ENCODE measurements at places on chromosomes 16 and 17.

DNA sequence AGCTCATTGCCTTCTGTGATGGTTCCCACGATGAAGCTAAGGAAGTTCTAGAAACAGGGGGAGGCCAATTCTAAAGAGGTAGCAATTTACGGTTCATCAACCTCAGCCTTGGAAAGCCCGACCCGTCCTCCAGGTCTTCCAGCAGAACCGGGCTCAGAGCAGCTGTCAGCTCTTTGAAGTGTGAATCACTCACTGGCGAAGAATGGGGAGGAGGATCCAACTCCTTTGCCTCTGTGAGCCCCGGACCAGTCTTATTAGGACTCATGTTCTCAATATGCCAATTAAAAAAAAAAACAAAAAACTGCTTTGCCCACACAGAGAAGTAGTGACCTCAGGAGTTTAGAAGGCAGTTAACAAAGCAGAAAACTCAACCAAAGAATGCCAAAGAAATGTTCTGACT lies 31.4 kb downstream of the STX8 start:
- DNase-seq = no peak

GRCh38 chr16:30382111-30382881 lies at the start of gene SEPTIN1:
Gene SEPTIN1 (minus strand): TSS chr16:30382561. CDS start chr16:30382542, 19 bp downstream.
- peak; percentile 71 for DNase-seq

DNA sequence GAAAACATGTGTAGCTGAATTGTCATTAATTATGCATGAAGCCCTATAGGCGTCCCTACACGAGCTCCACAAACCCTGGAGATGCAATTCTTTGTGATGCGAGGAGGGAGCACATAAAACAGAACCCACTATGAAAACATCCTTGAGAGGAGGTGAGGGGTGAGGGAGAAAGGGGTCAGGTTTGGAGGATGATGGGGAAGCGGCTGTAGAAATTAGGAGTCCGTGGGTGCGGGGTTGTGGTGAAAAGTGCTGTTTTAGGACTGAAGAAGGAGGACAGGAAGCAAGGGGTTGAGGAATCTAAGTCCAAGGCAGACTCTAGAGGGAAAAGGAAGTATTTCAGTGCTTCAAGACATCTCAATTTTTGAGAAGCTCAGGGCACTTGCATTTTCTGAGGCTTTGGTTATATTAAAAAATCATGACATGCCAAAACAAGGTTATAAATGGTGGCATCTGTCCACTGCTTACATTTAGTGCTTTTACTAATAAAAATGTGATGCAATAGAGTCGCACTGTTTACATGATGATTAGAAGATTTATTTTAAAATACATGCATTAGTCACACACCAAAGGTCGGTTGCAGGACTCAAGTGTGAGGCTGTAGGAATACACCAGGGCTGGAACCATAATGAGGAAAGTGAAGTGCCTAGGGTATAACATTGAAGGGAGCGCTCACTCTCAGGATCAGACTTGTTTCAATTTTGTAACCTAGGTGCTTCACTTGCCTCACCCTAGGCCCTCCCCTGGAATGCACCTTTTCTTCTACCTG lies 379.5 kb downstream of the HS3ST4 start:
- DNase-seq = no peak

- DNase-seq = no peak
Observed at GRCh38 chr16:31130899-31131298, 4.6 kb downstream of the PRSS8 start.

DNA sequence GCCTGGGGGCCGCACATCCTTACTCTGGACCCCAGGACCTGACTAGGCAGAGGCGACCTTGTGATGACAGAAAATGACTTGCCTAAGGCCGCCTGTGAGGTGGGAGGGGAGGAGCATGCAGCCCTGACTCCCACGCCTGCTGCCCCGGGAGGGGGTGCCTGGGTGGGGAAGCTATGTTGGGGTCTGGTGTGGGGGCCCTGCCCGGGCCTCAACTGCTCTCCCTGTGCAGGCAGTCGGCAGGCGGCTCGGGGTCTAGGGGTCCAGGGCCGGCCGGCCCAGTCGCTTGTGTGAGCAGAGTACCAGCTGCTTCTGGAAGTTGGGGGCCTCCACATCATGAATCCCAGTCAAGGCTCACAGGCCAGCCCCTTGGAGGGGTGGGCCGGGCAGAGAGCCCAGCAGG lies 48.1 kb downstream of the PRMT7 start:
- DNase-seq = no peak

GRCh38 chr17:82098939-82099763 lies 1.1 kb upstream of the FASN start:
- DNase-seq = no peak

- peak; percentile 53 for DNase-seq
Observed at GRCh38 chr17:74453665-74454196, 12.7 kb upstream of the CD300A start.

DNA sequence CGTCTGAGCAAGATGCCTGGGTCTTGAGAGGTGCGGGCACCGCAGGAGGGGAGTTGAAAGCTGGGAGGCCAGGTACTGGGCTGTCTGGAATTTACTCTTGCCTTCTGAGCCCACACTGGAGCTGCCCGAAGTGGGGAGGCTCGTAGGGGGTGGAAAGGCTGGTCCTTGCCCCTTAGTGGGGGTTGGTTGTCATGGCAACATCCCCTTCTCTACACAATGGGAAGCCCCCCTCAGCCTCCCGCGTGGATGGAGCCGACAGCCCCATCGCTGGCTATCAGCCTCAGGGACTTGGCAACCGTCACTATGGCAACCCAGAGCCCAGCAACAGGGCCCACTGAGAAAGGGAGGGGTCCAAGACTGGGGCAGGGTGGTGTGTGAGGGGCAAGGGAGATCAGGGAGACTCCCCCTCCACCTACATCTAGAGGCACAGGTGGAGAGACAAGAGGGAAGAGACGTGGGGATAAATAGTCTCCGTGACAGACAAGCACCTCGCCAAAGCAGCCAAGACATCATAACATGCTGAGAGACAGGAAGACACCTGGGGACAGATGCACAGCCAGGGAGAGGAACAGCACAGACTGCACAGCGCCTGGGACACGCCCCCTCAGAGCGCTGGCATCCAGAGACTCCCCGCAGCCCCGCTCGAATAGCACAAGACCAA lies 5.3 kb upstream of the DNAH2 start:
- DNase-seq = no peak

DNA sequence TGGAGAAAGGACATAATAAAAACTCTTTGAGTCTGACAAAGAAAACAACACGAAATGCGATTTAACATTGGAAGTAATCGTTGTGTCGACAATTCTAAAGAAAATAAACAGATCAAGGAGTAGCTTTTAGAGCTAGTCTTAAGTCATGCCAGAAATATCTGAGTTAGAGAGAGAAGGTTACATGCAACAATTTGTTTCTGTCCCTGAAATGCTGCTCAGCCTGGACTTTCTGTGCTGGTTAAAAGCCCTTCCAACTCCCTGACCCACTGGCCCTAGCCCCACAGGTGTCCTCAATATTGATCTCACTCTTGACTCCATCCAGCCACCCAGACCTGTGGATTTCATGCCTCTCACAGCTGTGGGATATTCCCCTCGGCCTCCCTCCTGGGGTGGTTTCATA lies 33.2 kb upstream of the TEX2 start:
- DNase-seq = no peak

DNA sequence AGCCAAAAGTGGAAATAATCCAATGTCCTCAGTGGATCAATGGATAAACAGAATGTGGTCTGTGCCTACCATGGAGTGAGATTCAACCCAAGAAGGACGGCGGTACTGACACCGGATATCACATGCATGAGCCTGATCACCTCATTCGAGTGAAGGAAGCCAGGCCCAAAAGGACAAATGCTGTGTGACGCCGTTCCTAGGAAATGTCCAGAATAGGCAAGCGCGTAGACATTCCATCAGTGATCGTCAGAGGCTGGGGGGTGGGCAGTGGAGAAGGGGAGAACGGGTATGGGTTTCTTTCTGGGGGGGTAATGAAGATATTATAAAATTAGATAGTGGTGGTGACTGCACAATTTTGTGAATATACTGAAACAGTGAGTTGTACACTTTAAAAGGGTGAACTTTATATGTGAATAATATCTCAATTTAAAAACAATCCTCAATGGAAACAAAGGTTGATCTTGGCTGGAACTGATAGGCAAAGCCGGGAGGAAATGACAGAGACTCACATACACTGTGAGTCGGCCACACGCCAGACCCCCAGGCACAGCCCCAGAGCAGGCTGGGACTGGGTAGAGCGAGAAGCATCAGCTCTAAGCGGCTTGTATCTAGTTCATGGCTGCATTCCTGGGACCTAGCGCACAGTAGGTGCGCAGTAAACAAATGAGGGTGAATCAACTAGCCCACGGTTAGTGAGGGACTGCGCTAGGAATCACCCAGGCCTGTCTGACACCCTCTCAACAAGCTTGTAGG lies 3.5 kb downstream of the DBNDD1 start:
- DNase-seq = no peak

- DNase-seq = peak; percentile 29
Observed at GRCh38 chr16:31874366-31875111, 932 bp downstream of the ZNF267 start.

- DNase-seq = no peak
Observed at GRCh38 chr17:72488555-72489271, 367.9 kb downstream of the SOX9 start.

GRCh38 chr17:77354670-77355455 lies 214.1 kb downstream of the SEC14L1 start:
- no peak for DNase-seq

GRCh38 chr16:81651758-81652718 lies 127.1 kb upstream of the PLCG2 start:
- DNase-seq = no peak

DNA sequence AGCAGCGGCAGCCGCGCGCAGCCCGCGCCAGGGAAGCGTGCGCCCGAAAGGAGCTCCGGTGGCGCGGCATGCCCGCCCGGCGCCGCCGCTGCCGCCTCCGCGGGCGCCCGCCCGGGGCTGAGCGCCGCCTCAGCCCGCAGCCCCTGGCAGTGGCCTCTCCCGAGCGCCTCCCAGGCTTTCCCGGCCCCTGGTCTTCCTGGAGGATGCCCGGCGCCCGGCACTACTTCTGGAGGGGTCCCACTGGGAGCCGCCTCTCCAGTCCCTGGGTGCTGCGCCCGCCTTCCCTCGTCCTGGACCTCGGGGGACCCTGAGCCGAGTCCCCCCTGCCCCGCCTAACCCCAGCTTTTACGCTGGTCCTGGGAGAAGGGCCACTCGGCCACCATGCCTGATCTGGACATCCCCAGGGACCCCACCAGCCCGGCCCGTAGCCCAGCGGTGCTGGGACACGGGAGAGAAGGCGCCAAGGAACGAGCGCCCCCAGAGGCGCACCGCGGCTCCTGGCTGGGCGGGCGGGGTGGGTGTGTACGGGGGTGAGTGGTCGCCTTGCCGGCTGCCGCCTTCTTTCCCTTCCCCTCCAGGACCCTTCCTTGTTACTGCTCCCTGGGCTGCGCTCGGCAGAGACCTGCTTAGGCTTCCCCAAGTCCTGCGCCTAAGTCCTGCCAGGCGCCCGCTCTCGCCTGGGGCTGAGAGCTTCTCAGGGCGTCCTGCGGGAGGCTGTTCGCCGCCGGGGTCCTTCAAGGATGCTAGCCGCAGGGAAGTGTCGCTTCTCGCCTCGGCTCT lies 704 bp downstream of the ASIC2 start:
- DNase-seq = no peak

DNA sequence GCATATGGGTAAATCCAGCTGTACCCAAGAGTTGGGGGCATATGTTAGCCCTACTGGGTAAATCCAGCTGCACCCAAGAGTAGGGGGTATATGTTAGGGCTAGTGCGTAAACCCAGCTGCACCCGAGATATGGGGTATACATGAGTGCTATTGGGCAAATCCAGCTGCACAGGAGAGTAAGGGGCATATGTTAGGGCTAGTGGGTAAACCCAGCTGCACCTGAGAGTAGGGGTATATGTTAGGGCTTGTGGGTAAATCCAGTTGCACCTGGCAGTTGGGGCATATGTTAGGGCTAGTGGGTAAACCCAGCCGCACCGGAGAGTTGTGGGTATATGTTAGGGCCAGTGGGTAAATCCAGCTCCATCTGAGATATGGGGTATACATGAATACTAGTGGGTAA lies 80.9 kb downstream of the WWOX start:
- no peak for DNase-seq

DNA sequence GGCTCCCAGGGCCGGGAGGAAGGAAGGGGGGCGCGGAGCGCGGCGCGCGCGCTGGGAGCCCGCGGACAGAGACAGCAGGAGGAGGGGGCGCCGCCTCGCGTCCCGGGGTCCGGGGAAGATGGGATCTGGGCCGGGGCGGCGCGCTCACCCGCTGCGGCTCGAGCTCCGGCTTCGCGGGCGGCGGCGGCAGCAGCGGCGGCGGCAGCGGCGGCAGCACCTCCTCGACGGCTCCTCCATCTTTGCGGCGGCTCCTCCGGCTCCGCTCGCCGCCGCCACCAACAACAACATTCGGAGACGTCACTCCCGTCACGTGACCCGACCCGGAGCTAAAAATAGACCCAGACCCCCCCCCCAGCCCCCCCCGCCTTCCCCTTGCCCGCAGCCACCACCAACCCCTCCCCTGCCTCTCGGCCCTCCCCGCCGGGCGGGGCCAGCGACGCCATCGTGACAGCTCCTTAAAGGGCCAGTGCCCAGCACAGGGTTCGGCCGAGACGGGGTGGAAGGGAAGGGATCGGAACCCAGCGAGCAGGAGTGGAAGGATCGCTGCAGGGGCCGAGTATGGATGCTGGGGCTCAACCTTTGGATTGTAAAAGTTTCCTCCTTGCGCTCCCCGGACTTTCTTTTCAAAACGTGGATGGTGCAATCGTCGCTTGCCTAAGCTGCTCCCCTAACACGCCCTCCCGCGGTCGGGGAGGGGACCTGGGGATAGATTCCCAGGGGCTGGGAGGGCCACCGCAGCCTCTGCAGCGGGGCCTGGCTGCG lies at the start of gene HDAC5:
TSS of gene HDAC5 (minus strand) at position 286 of the 762 bp plus-strand sequence. CDS start 6,126 bp downstream, outside the sequence.
- DNase-seq = peak; percentile 96

DNA sequence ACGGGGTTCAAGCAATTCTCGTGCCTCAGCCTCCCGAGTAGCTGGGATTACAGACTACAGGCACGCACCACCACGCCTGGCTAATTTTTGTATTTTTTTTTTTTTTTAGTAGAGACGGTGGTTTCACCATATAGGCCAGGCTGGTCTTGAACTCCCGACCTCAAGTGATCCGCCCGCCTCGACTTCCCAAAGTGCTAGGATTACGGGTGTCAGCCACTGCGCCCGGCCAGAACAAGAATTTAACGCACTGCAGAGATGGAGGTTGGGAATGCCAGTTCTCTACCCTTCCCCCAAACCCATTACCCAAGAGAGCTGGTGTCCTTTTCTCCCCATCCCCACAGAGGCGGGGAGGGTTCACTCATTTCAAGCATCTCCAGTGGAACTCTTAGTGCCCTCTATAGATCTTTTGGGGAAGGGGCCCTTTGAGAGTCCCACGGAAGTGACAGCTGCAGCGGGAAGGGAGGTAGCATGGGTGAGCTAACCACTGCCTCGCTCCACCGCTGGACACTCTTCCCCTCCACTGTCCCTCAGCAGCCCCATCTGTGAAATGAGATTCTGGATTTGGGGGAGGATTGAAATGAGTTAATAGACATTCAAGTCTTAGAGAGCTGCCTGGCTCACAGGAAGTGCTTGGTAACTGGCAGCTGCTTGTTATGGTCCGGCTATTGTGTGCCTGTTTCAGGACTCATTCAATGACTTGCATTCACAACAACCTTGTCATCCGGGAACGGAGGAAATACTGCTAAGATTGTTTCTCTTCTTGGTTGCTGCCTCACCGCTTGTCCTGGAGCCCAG lies 3.5 kb upstream of the UBALD2 start:
- DNase-seq = no peak

GRCh38 chr17:13027246-13027645 lies 9.4 kb upstream of the ELAC2 start:
- no peak for DNase-seq

All from effector CD4-positive, alpha-beta T cell (primary cell).